ENCODE measurements at places on chromosomes 16 and 17.

- DNase-seq = no peak
Measured at GRCh38 chr17:73194514-73195222, 1.8 kb downstream of the COG1 start.

GRCh38 chr17:9227819-9228407 is 206.6 kb downstream of the NTN1 start:
- no peak for DNase-seq

- DNase-seq = peak; percentile 36
Measured at GRCh38 chr17:70168044-70168976, 1.0 kb upstream of the KCNJ2 start.

- no peak for DNase-seq
Measured at GRCh38 chr17:82794781-82795482, 43.1 kb downstream of the TBCD start.

DNA sequence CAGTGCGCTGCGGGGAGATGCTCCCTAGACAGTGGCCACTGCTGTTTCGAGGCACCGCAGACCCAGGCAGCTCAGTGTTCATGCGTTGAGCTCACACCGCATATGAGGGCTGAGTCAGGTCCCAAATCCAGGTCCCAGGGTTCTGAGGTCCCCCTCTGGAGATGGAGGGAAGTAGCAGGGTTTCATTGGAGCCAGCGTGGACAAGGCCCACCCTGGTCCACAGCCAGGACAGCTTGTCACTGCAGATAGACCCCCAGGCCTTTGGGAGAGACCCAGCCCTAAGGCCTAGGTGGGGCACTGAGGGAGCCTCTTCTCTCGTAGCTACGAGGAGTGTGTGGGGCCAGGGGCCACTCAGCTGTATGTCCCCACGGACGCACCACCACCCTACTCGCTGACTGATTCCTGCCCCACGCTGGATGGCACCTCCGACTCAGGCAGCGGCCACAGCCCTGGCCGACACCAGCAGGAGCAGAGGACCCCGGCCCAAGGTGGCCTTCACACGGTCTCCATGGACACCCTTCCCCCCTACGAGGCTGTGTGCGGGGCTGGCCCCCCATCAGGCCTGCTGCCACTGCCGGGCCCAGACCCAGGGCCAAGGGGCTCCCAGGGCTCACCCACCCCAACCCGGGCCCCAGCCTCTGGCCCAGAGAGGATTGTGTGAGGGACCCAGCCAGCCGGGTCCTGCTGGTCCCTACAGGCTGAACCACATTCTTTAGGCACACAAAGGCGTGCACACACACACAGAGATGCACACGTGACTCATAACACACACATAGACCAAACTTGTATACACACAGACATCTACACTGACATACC is 53.4 kb downstream of the BEAN1 start:
- DNase-seq = no peak

DNA sequence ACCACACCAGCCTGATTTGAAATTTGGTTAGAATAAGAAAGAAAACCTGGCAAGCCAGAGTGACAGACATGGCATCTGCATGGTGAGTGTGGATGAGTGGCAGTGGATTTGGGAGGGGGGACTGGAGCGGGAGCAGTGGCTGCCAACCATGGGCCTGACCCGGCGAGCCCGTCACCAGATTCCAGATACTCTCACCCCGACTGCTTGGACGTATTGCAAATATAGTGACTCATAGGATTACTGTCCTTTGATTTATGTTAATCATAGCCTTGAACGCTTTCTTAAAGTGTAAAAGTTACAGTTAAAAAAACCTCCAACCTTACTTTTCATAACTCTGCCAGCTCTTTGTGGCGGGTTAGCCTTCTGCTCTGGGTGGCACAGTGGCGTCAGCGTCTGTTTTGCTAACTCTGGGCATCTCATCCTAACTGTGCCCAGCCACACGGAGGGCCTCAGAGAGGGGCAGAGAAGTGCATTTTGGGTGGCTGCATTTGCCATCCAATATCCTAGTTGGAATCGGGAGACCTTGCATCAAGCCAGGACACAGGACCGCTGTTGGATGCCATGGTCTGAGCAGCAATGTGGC is 26.8 kb upstream of the FOXK2 start:
- no peak for DNase-seq

- DNase-seq = no peak
Measured at GRCh38 chr16:1349951-1350350, 1.7 kb downstream of the TSR3 start.

GRCh38 chr17:19397556-19398041 is 10.6 kb upstream of the MFAP4 start:
- no peak for DNase-seq

DNA sequence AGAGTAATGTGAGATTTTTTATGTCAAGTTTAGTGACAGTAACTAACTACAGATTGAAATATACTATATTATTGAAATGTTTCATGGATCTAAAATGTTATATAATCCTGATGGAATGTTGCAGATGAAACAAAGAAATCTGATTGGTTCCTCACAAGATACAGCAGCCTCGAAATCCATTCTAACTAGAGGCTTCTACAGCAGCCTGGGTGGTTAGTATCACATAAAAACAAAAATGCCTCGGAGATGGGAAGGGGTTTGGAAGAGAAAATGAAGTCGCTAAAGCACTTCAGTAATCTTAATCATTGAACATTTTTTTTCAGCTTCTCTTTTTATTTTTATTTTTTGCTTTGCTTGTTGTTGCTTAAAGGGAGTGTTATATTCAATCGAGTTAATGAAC is 75.2 kb downstream of the TANC2 start:
- DNase-seq = no peak

GRCh38 chr17:82636626-82637598 is 11.3 kb downstream of the WDR45B start:
- DNase-seq = no peak

DNA sequence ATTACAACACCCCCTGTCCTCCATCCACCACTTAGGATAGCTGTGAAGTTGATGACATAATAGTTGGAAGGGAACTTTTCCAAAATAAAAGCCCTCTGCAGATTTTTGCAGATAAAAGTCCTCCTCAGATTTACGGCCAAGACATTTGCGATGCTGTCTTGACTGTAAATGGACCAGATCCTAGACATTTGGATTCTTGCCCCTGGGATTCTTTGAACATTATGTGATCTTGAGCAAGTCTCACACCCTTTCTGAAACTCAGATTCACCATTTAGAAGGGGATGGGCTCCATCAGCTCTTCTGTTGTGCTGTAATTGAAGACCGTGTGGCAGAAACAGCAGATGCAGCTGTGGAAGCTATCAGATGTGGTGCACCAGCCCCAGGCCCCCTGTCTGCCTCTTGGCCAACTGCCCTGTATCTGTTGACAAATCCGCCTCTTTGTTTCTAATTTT is 153.9 kb upstream of the CACNG3 start:
- DNase-seq = no peak

DNA sequence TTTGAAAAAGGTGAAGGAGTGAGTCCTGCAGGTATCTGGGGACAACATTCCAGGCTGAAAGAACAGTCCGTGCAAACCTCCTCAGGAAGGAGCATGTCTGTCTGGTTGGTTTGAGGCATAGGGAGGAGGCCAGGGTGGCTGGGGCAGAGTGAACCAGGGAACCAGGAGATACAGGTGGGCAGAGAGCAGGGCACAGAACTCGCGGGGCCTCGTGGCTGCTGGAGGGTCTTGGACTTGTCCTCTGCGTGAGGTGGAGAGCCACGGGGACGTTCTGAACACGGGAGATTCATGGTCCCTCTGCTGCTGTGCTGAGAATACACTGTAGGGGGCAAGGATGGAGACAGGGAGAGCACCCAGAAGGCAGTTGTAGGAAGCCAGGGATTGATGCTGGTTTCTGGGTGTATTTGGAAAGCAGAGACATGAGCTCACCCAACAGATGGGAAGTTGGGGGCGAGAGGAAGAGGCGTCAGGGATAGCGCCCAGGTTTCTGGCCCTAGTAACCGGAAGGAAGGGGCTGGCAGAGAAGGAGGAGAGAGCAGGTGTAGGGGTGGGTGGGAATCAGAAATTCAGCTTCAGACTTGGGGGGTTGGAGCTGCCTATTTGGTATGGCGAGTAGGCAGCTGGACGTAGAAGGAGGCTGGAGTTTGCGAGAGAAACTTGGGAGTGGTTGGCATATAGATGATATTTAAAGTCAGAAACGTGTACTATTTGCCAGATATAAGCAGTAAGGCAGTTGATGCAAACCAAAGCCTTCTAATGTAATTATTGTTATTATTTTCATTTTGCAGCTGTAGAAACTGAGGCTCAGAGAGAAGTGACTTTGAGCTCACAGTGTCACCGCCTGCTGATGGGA is at the start of gene CCL17:
TSS of gene CCL17 (plus strand) at position 803 of the 853 bp plus-strand sequence. CDS start 9,166 bp downstream, outside the sequence.
- DNase-seq = no peak

GRCh38 chr17:70074956-70075355 is at the start of gene KCNJ16:
Gene KCNJ16, plus strand, starts transcription at chr17:70075225. Its CDS starts 56,863 bp downstream, at chr17:70132088.
- DNase-seq = no peak

GRCh38 chr17:43952724-43953666 is 745 bp downstream of the PYY start:
- DNase-seq = no peak

DNA sequence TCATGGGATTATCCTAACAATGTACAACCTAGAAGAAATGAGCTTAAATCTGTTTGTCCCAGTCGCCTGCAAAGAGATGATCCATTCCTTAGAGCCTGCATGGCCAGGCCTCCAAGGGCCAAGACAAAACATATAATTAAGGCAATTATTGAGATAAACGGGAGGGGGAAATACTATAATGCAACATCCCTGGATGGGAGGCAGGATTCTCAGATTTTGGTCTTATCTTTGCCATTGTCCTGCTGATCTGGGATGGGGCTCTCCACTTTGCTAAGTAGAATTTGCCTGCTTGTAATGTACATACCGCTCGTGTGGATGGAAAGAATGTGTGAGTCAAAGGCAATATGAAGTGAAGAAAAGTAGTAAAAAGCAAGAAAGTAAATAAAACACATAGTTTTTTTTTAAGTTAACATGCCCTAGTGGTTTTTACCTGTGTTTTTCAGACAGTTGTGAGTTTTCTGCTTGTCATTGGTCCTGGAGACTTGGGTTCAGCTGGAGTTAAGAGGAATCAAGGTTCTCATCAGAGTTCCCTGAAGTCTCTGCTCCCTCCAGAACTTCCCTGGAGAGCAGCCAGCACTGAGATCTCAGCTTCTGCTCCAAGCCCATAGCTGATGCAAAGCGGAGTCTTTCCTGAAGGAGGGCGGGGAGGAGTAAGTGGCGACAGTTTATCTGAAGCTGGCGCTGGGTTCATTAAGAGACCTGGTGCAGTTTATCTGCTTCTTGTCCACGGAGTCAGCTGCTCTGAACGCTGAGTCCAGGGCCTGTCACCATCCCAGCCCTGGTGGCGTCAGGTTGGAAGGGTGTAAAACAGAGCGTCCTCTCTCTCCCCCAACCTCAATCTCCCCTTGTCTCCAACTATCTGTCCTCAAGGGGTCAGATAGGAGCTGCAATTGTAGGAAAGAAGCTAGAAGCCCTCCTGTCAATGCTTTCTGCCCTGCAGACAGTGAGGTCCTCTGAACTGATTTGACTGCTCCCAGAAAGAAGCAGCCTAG is 30.1 kb downstream of the HOXB1 start:
- no peak for DNase-seq

DNA sequence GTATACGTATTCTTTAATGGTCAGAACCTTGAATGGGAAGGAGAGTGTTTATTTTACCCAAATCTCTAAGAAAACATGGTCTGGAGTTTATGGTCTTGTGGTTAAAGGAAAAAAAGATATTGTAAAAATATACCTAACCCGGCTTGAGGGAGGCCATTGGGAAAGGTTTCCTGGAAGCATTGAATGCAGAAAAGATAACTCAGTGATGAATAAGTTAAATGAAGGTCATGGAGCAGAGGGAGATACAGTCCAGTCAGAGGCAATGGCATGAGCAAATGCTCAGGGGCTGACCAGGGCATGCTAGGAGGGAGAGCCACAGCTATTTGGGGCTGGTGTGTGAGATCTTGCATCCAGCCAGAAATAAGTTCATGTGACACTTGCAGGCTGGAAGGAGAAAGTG is 430.4 kb upstream of the CDH5 start:
- no peak for DNase-seq

DNA sequence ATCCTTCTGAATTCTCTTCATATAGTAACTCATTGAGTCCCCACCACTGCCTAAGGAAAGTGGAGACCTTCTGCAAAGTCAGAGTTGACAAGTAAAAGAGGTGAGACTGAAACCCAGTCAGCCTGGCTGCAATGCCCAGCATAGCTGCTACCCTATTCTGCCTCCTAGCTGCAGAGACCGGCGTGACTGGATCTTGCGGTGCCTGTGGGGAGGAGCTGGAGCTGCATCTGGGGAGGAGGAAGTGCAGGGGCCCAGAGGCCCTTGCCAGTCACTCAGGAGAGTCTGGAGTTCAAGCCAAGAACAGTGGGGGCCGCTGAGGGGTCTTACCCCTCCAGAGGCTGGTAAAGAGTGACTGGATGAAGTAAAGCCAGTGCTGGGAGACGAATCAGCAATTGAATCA is 35.0 kb upstream of the ZNF423 start:
- DNase-seq = peak; percentile 34

GRCh38 chr17:7213895-7214299 is 5.7 kb downstream of the DLG4 start:
- peak; percentile 63 for DNase-seq

GRCh38 chr17:79500745-79501618 is 109.9 kb downstream of the RBFOX3 start:
- no peak for DNase-seq

- DNase-seq = no peak
Measured at GRCh38 chr16:85204242-85205010, 92.2 kb upstream of the CIBAR2 start.
